ENCODE measurements at places on chromosomes 3 and 15. TPM values are rescaled to one million over a fixed set of nuclear protein-coding genes. Genes with fewer than 3 reads are reported as not detected.

The CHCHD6 gene
- 12.9 TPM for polyA plus RNA-seq

- no peak for DNase-seq
Measured at GRCh38 chr3:130925628-130926027, 31.7 kb downstream of the ATP2C1 start.

DNA sequence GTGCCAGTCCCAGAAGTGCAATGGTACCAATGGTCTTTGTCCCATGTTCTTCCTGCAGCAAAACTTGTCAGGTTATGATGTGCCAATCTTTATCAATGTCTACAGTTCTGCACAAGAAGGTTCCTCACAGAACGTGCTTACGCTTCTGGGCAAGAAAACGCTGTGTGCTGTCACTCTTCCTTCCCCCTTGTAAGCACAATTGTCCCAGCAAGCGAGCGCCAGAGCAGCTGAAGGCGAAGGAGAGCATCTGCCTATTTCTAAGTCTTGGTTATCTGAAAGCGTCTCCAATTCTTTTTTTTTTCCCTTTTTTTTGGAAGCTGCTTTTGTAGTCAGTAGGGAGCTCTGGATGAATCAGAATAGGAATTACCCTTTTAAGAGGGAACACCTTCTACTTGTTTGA is 514.4 kb downstream of the FGF12 start:
- DNase-seq: no peak

- DNase-seq: no peak
Measured at GRCh38 chr15:63056829-63057228, 14.3 kb downstream of the TPM1 start.

- DNase-seq: peak; percentile 24
Measured at GRCh38 chr3:151135541-151136337, 50.3 kb downstream of the MED12L start.

- no peak for DNase-seq
Measured at GRCh38 chr15:86135041-86135440, 55.4 kb downstream of the AGBL1 start.

The TRANK1 gene
- 52.7 TPM for polyA plus RNA-seq

The NR2E3 gene
- not detected for polyA plus RNA-seq

The GPR62 gene
- polyA plus RNA-seq: not detected

- no peak for DNase-seq
Measured at GRCh38 chr3:102017784-102018183, 168.5 kb downstream of the NFKBIZ start.

- no peak for DNase-seq
Measured at GRCh38 chr15:48563934-48564333, 81.6 kb downstream of the FBN1 start.

DNA sequence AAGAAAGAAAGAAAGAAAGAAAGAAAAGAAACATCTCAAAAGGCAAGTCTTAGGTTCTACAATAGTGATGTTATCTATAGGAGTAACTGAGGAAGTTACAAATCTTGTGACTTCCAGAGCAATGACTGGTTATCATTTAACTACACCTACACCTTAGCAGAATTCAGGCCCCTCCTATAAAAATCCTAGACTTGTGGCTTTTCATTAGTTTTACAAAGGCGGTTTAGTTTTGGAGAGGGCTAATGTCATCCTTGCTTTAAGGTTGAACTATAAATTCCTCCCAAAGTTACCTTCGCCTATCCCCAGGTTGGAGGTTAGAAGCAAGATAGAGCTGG is 4.1 kb upstream of the SCAP start:
- no peak for DNase-seq

The HRG gene
- not detected for polyA plus RNA-seq

GRCh38 chr3:45020534-45020933 is 5.6 kb upstream of the CLEC3B start:
- DNase-seq: no peak

The COL7A1 gene
- polyA plus RNA-seq: not detected

- no peak for DNase-seq
Measured at GRCh38 chr3:139353920-139354556, 10.2 kb downstream of the MRPS22 start.

GRCh38 chr3:126399351-126399735 is 4.6 kb downstream of the CFAP100 start:
- DNase-seq: no peak

GRCh38 chr3:178275793-178276192 is 260.4 kb upstream of the KCNMB2 start:
- DNase-seq: no peak

- no peak for DNase-seq
Measured at GRCh38 chr15:99631255-99631654, 65.5 kb downstream of the MEF2A start.
